Mesenteric fat pad (tissue), 1 donor: ENCODE measurements at places on chromosomes 16 and 17. TPM values are rescaled to one million over a fixed set of nuclear protein-coding genes. Genes with fewer than 3 reads are reported as not detected.

The CARD14 gene
- total RNA-seq, result not detected

The DNAH3 gene
- 0.10 TPM for total RNA-seq

The CDK3 gene
- 4.3 TPM for total RNA-seq

The KRTAP17-1 gene
- total RNA-seq, result not detected

The KRTAP9-4 gene
- not detected for total RNA-seq

The OR2C1 gene
- not detected for total RNA-seq

The KRT33A gene
- not detected for total RNA-seq

The CCL11 gene
- 4.0 TPM for total RNA-seq

The KRT23 gene
- total RNA-seq, result 0.80 TPM

DNA sequence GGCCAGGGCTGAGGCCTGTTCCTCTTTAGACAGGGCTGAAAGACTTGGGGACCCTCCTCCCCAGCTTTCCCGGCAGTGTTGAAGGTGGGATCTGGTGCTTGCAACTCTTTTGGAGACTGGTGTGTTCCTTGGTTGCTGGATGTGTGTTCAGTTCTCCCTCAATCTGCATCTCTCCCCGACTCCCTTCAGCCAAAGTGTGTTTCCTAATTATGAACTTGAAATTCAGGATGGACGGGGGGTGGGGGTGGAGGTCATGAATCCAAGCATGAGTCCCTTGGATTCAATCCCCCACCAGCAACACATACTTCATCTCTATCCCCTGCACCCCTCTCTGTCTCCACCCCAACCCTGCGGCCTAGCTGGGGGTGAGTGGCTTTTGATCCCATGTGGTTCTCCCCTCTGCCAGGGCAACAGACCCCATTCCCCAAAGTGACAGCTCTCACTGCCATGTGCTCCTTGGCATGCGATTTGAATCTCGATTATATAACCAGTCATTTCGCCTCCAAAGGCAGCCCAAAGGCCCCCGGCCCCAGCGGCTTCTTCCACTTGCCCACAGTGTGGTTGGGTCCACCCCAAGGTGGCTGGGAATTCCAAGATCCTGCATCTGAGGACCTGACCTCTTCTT is 1.3 kb downstream of the ARHGAP23 start:
- no peak for DNase-seq

- no peak for DNase-seq
Observed at GRCh38 chr17:12386225-12386624, 279.5 kb upstream of the MYOCD start.

DNA sequence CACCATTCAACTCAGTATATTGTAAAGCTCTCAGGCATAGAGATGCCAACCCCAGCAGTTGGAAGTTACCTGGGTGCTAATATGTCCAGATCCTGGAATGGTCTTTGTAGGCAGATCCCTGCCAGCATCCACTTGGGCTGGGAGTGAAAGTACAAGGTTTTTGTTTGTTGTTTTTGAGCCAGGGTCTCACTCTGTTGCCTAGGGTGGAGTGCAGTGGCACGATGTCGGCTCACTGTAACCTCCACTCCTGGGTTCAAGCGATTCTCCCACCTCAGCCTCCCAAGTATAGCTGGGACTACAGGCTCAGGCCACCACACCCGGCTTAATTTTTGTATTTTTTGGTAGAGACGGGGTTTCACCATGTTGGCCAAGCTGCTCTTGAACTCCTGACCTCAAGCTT is 177.6 kb downstream of the IRF8 start:
- peak; percentile 57 for DNase-seq

- no peak for DNase-seq
Observed at GRCh38 chr17:7972131-7972785, 30.2 kb upstream of the GUCY2D start.

- DNase-seq, result no peak
Observed at GRCh38 chr17:10292057-10292937, 80.5 kb downstream of the MYH13 start.

GRCh38 chr17:60941028-60941427 is 263.4 kb downstream of the BCAS3 start:
- no peak for DNase-seq

GRCh38 chr17:49680314-49680713 is 2.4 kb upstream of the SPOP start:
- no peak for DNase-seq

DNA sequence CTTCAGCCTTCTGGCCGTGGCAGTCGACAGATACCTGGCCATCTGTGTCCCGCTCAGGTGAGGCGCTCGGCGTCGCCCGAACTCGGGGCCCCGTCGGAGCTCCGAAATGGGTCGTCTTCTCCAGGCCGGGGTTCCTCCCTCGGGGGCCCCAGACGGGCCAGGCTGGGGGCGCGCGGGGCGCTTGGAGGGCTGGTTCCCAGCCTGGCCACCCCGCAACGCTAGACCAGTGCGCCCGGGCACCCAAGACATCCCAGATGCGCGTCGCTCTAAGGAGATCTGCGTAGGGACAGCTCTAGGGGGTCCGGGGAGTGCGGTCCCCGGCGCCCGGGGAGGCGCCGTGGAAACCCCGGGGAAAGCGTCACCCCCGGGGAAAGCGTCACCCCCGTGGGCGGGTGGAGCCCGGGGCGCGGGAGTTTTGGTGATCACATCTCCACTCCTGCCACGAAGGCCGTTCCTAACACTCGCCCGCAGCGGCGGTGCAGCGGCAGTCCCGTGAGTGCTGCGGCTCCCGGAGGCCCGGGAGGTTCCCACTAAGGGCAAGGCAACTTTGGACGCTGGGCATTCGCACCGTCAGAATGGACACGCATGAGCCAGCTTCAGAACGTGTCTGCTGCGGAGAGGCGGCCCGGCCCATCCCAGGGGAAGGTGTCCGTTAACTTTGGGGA is 729 bp downstream of the ADORA2B start:
- DNase-seq, result no peak

DNA sequence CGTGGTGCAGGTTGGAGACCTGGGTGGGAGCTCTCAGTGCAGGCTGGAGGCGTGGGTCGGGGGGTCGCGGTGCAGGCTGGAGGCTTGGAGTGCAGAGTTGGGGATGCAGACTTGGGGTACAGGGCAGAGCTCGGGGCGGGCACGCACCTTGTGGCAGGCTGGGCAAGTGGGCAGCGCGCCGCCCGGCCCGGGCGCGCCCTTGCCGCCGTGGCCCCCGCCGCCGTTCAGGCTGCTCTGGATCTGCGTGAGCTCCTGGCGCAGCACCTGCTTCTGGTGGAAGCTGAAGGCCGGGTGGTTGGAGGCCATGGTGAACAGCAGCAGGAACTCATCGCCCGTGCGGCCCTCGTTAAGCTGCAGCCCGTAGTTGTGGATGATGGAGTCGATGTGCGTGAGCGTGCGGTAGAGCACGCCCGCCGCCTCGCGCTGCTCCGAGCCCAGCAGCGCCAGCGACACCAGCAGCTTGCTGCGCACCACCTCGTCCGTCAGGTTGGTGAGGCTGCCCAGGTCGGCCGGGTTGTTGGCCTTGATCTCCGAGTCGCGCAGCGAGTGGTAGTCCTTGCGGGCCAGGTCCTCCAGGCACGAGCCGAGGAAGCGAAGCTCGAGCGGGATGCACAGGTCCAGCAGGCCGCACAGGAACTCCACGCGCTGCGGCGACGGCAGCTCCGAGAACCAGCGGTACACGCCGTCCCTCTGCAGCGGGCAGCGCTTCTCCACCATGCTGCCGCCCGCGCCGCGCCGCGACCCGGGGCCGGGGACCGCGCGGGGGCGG is 1.1 kb downstream of the ZCCHC14 start:
- no peak for DNase-seq

- DNase-seq, result no peak
Observed at GRCh38 chr17:20103454-20104446, 94.6 kb downstream of the SPECC1 start.

GRCh38 chr16:67173323-67173722 is 3.0 kb downstream of the NOL3 start:
- no peak for DNase-seq
